Natural killer cell treated with Interleukin-12 subunit alpha and Interleukin-12 subunit beta and Interleukin-15 and Interleukin-18, amount 100 ng/mL, for 72 hours (primary cell): ENCODE measurements at places on chromosomes 12 and 14. TPM values are rescaled to one million over a fixed set of nuclear protein-coding genes. Genes with fewer than 3 reads are reported as not detected.

Gene EML5
- 12.3 TPM for total RNA-seq

DNA sequence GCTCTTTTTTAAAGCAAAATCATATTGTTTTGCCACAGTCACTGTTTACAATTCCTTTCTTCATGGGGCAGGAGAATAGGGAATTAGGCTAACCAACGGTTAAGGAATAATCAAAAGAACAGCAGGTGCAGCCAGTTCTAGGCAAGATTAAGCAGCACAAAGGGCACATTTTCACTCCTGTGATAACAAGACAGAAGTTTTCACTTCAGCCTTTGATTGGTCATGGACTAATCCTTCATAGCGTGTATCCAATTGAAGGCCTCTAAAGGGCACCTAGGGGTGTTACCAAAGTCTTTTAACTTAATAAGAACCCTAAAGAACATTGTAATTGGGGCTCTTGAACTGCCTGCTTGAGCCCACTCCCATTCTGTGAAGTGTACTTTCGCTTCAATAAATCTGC is 206.9 kb upstream of the AMIGO2 start:
- no peak for DNase-seq

GRCh38 chr12:49331380-49332222 is 5.4 kb downstream of the C1QL4 start:
- no peak for DNase-seq

- DNase-seq: no peak
Measured at GRCh38 chr12:13948621-13949020, 32.8 kb downstream of the GRIN2B start.
